ENCODE measurements at places on chromosomes 12 and 14.

- peak overlapping the region; percentile 4 for H3K27ac ChIP-seq
- H3K27me3 ChIP-seq, result no peaks in the 10 kb centered on the region
- DNase-seq, result no peak
- H3K36me3 ChIP-seq, result no peaks in the 10 kb centered on the region
- no peaks in the 10 kb centered on the region for H3K4me1 ChIP-seq
Observed at GRCh38 chr14:99671235-99672224, 12.6 kb upstream of the CYP46A1 start.

- no peak overlapping the region for H3K4me3 ChIP-seq
- H3K36me3 ChIP-seq, result no peaks in the 10 kb centered on the region
- H3K27ac ChIP-seq, result no peak overlapping the region
- DNase-seq, result peak; percentile 44
- H3K27me3 ChIP-seq, result no peaks in the 10 kb centered on the region
- no peaks in the 10 kb centered on the region for H3K4me1 ChIP-seq
Observed at GRCh38 chr14:37230551-37231194, 32.9 kb downstream of the MIPOL1 start.

- H3K4me3 ChIP-seq, result no peak overlapping the region
- H3K27ac ChIP-seq, result peak overlapping the region; percentile 84
- no peak for DNase-seq
- H3K4me1 ChIP-seq, result no peaks in the 10 kb centered on the region
Observed at GRCh38 chr12:131047789-131048610, 94.3 kb downstream of the ADGRD1 start.

DNA sequence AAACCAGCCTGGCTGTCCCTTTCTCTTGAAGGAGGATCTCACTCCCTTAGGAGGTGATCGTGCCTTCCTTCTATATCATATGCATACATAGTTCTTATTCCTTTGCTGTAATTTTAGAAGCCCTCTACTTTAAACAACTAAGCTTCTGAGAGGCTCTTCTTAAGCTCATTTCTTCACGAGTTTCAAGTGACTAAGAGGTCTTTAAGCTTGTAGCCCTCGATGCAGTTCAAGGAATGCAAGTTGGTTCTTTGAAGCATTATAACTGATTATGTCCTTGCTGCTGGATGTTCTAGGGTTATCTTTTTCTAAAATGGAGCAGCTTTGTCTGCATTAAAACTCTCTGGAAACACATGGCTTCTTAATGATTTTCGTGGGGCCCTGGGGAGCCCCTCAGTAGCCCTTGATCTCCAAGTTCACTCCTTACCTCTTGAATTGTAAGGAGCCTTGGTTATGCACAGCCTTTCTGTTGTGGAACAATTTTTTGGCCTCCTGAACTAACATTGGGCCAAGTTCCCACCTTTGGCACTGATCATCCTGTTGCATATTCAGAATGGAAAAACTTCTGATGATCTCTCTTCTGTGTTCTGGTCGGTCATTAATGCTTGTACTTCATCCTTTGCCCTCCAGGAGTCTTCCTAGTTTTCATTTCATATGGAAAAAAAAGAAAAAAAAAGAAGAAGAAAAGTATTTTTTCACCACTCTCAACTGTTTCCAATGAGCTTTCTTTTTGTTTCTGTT is 12.6 kb downstream of the RASSF8 start:
- no peaks in the 10 kb centered on the region for H3K36me3 ChIP-seq
- H3K4me1 ChIP-seq, result peaks cover 91% of the 10 kb centered on the region

GRCh38 chr12:12872139-12872933 is 19.0 kb upstream of the GPRC5A start:
- no peaks in the 10 kb centered on the region for H3K36me3 ChIP-seq
- H3K4me3 ChIP-seq, result no peak overlapping the region
- no peaks in the 10 kb centered on the region for H3K4me1 ChIP-seq
- no peaks in the 10 kb centered on the region for H3K27me3 ChIP-seq
- no peak for DNase-seq
- no peak overlapping the region for H3K27ac ChIP-seq

DNA sequence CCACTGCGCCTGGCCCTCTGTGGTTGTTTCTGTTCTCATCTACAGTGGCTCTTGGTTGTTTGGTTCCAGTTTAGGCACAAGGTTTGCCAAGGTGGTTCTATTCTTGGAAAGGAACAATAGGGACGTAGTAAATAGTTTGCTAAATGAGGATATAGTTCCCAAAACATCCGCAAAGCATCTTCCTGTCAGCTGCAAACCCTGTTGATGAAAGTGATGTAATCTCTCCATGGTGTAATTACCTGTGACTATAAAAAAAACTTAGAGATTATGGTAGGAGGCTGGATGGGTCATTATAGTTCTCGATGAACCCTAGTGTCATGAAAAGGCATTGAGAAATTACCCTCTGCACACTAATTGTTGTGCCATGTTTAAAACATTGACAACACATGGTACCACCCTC is 52.9 kb downstream of the SUSD6 start:
- H3K4me1 ChIP-seq, result peaks cover 59% of the 10 kb centered on the region
- no peak for DNase-seq
- no peak overlapping the region for H3K27ac ChIP-seq
- H3K36me3 ChIP-seq, result peaks cover 17% of the 10 kb centered on the region

- H3K27ac ChIP-seq, result no peak overlapping the region
- no peaks in the 10 kb centered on the region for H3K27me3 ChIP-seq
Observed at GRCh38 chr12:58316926-58317325, 375.6 kb downstream of the ATP23 start.
